Endothelial cell (in vitro differentiated cells): ENCODE measurements at places on chromosomes 7 and 10.

DNA sequence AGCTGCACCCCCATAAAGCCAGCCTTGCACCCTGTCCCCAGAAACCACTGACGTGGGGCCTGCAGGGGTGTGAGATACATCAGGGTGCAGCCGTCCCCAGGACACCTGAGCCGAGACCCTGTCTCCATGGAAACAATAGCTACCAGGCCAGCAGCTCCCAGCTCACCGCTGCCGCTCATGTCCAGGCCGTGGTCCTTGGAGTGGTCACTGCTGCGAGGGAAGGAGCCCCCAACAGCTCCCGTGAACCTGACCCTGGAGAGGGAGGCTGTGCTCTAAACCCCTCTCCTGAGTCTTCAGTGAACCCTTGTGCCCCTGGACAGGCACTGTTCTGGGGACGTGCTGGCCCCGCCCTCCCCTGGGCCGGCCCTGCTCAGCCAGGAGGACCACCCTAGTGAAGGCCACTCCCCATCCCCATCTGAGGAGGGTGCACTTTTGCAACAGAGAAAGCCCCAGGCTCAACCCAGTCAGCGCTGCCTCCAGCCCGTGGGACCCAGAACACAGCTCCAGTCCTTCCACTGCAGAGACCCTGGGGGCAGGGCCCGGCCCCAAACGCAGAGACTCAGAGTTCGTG lies 19.6 kb upstream of the INPP5A start:
- DNase-seq: no peak

DNA sequence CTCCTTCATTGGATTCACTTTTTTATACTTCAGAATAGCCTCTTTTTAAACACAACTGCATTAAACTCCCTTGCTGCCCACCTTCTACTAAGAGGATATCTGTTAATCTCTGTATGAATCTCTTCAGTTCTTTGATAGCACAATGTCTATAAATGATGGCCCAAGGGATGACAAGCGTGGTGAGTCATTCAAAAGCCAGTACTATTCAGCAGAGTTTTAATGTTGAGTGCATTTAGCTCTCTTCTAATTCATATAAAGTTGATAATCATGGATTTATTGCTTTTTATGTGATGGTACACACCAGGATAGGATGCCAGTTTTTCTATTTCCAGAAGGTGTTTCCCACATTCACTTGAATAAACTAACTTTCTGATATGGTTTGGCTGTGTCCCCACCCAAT lies 57.4 kb upstream of the HECTD2 start:
- DNase-seq: no peak

GRCh38 chr10:119818889-119819270 lies 53.8 kb downstream of the MCMBP start:
- no peak for DNase-seq

- peak; percentile 68 for DNase-seq
Measured at GRCh38 chr10:45418849-45419675, 45.0 kb downstream of the ALOX5 start.
